ENCODE measurements at places on chromosomes 12 and 14.

DNA sequence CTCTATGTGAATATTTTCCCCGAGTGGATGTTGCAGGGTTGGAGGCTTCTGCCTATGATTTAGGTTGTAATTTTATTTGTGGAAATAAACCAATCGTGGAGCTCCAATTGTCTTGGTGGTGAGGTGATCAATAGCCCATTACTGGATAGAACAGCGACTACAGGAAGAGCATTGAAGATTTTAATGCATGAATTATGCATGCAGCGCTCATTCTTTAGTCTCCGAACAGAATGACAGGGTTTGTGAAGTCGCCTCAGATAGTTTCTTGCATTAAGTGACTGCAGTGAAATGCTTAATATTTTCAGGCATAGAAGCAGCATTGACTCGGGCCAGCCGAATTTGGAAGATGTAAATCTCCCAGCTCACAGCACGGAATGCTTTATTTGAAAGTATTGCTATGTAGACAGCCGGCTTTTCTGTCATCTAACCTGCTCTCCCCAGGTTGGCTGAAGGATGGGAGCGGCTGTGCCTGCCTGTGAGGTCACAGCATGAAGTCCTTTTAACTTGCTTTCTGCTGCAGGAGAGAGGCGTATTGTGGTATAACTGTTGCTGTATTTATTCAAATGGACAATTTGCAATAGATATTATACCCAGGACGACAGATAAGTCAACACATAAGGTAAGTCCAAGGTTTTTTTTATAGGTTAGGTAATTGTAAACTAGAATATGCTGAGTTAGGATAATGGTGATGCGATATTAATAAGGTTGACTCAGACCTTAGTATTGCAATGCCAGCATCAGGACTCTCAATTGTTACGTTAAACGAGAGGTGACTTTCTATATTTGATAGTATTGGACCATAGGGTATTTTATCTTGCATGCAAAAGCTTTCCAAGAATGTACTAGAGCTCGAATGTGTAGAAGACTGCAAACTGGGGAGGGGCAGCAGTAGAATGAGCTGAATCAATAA is 135.7 kb downstream of the CNTN1 start:
- no peak for DNase-seq

DNA sequence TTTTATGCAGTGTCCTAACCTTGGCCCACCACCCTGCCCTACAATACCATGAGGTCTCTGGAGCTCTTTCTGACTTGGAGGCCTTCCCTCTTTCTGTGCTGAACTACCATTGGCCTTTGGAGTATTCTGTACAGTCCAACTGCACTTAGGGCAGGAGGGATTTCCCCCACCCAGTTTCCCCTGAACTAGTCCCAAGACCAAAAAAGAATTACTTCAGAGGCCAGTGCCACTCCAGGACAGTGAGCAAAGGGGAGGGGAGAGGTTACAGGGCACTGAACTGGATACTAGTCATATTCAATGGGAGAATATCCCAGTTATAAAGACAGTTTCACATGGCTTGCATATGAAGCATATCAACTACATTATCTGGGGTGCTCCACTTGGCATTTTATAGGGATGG is 6.1 kb downstream of the SLCO1A2 start:
- DNase-seq = no peak

DNA sequence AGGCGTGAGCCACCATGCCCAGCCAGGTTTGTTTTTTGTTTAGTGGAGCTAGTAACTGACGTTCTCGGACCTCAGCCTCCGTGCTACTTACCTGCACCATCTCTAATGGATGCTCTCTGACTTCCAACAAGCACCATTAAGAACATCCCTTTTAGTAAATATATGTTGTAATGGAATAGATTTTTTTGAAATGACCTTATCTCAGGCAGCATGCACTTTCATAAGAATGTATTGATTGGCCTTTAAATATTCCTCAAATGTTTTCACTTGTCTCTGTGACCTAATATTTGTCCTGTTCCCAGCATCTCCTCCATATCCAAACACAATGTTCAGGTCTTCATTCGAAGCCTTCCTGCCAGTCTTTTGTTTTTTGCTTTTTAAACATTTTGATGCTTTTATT is 51.7 kb downstream of the PLXNC1 start:
- DNase-seq = no peak

DNA sequence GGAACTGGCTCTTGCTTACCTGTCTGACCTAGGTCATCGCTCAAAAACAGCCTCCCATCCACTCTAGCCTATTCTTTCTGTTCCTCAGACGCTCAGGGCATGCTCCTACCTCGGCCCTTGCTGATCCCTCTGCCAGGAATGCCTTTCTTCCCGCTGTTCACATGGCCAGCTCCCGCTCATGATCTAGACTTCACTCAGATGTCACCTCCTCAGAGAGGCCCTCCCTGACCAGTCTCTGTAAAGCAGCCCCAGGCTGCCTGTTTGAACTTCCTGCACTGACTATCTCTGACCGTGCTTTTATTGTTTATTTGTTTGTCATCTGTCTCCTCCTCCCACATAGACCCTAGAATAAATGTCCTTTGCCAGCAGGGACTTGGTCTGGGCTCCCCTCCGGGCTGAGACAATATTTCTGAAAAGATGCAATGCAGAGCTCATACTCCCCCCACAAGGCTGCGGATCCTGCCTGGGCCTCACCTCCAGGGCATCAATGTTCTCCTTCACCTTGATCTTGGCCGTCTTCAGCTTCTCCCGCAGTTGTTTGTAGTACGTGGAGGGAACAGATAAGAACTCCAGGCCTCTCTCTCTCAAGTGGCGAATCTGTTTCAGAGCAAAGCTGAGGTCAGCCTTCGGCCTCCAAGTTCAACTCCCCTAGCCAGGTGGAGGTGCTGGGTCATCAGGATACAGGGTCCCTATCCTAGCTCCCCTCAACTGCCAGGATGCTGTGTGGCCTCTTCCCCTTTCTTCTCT is 15.2 kb downstream of the HPD start:
- no peak for DNase-seq

DNA sequence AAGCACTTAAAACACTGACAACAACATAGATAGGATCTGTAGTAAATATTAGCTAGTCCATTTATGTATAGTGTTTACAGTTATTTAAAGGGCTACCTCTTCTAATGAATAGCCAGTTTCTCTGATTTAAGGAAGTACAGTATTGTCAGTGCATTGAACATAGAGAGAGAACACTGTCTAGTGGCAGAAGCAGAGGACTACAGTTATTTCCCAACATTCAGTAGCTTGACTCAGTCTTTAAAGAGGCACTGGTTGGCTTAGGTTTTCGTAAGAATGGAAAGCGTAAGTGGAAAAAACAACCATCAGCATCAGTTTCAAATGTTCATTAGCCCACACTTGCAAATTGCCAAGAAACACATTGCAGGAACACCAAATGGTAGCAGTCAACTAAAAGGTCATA is 125.0 kb upstream of the HMGA2 start:
- DNase-seq = no peak

DNA sequence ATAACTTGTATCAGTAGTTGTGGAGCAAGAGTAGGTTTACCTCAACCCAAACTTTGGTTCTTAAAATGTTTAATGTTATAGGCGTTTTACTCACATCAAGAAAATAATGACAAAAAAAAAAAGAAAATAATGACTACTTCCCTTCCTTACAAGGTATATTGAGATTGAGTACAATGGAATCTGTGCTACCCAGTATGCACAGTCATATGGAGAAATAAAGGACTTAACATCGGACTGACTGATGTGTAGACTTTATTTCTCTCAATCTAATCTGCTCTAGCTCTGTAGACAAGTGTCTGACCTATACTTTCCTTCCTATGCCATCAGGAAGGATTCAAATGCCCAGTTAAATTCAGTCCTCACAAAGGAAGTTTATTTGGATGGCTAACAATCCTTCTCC is 14.4 kb downstream of the MUCL1 start:
- no peak for DNase-seq

GRCh38 chr12:122368361-122369073 is 54.0 kb downstream of the CLIP1 start:
- DNase-seq = no peak

- DNase-seq = no peak
These were observed 26.8 kb downstream of the RAB35 start for GRCh38 chr12:120089796-120090195.

DNA sequence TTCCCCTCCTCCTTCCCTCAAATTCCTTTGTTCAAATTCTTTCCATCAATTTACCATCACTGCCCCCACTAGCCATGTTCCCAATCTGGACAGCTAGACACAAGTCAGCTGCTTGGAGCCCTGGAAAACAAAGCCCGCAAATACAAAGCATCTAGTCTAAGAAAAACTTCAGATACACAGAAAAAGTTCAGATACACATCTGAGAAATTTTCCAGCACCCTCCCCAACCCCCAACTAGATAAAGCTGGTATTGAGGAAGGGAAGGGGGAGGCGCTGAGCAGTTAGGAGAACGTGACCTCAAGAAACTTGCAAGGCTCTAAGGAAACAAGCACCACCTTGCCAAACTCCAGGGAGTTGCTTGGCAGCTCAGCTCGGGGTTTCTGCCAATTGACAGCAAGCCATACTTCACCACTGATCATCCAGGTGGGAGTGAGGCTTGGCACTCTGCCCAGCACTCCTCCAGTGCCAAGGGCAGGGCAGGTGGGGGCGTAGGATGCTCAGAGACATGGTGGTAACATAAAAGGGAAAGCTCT is 5.1 kb upstream of the CNIH1 start:
- no peak for DNase-seq

DNA sequence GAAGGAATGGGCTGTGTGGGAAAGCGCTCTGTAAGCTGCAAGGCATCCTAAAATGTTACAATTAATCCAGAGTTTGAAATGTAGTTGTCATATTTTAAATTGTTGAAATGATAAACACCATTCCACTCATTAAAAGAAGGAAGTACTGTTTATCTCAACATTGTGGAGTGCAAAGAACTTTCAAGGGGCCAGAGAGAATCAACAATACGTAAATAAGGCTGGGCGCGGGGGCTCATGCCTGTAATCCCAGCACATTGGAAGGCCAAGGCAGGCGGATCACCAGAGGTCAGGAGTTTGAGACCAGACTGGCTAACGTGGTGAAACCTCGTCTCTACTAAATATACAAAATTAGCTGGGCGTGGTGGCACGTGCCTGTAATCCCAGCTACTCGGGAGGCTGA is 24.5 kb downstream of the NR1H4 start:
- DNase-seq = no peak

DNA sequence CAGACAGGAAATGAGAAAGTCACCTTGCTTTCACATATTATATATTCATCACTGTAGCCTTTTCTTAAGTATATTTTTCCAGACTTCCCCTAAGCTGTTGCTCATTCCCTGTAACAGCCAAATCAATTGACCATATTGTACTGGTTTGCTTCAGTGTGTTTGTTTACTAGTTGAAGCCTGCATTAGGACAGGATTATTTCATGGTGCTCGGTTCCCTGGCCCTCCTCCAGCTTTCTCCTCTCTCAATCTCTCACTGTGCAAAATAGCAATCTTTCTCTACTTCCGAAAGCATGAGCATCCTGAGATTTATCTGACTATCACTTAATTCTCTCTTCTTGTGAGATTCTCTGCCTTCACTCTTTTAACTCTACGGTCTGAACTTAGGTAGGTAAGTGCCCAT is 2.4 kb downstream of the SLC35F4 start:
- DNase-seq = no peak

- no peak for DNase-seq
These were observed 14.8 kb upstream of the PAX9 start for GRCh38 chr14:36646664-36647416.

GRCh38 chr12:77047341-77048109 is 17.8 kb downstream of the E2F7 start:
- no peak for DNase-seq

- no peak for DNase-seq
These were observed 344 bp downstream of the SPTLC2 start for GRCh38 chr14:77616133-77616453.

- no peak for DNase-seq
These were observed 18.6 kb downstream of the AKAP3 start for GRCh38 chr12:4630262-4630661.

- DNase-seq = no peak
These were observed 30.4 kb downstream of the POLR3B start for GRCh38 chr12:106387848-106388377.

GRCh38 chr14:21399311-21399870 is 15.6 kb upstream of the SUPT16H start:
- DNase-seq = no peak

- no peak for DNase-seq
These were observed 506.1 kb downstream of the RMST start for GRCh38 chr12:97968641-97969197.

DNA sequence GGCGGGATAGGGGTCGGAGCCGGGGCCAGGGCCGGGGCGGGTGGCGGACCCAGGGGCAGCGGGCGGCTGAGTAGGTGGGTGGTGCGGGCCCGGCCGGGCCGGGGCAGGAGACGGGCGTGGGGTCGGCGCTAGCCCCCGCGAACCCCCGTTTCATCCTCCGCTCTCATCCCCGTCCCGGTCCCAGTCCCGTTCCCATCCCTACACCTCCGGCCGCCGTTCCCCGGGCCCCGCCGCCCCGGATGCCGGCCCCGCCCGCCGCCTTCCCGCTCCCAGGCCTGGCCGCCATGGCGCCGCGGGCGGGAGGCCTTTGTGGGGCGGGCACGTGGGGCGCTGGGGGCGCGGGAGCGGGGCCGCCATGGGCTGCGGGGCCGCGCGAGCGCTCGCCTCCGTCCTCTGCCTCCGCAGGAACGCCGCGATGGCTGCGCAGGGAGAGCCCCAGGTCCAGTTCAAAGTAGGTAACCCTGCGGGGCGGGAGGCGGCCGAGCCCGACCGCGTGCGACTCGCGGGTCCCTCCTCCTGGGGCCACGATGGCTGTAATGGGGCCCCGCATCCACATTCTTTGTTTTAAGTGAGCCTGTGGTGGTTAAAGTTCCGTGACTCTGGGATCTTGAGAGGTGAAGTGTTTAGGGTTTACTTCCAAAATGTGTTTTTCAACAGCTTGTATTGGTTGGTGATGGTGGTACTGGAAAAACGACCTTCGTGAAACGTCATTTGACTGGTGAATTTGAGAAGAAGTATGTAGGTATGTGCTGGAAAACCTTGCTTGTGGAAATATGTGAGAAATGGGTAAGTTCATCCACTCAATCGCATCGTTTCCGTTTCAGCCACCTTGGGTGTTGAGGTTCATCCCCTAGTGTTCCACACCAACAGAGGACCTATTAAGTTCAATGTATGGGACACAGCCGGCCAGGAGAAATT is 572 bp downstream of the RAN start:
- peak; percentile 34 for DNase-seq

- DNase-seq = no peak
These were observed 24.8 kb upstream of the NUBPL start for GRCh38 chr14:31536201-31536960.

GRCh38 chr14:74848768-74849167 is 27.2 kb downstream of the PROX2 start:
- DNase-seq = no peak

GRCh38 chr12:16920451-16920850 is 314.5 kb upstream of the LMO3 start:
- DNase-seq = no peak

Data from activated T-cell treated with anti-CD3 and anti-CD28 coated beads for 4 hours (primary cell).